ENCODE measurements at places on chromosomes 16 and 17.
A peak's percentile ranks its signal among the peaks of the same experiment; 100 is the strongest.

- DNase-seq: no peak
Measured at GRCh38 chr17:64158831-64159590, 29.1 kb upstream of the ERN1 start.

GRCh38 chr17:2176499-2177169 is 121.7 kb downstream of the HIC1 start:
- DNase-seq: no peak

GRCh38 chr16:22321340-22322001 is 24.3 kb downstream of the POLR3E start:
- DNase-seq: peak; percentile 67

DNA sequence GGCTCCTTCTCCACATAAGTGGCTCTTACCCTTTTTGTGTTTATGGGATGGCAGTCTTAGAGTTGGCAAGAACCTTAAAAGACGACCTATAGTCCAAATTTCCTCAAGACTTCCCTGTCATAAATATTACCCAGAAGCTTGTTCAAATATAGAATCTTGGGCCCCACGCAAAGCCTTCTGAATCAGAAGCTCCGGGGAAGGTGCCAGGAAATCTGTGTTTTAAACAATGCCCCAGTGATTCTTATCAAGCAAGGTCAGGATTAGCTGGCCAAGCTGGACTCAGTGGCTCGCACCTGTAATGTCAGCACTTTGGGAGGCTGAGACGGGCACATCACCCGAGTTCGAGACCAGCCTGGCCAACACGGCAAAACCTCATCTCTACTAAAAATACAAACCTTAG is 85.7 kb downstream of the TIMM22 start:
- no peak for DNase-seq

DNA sequence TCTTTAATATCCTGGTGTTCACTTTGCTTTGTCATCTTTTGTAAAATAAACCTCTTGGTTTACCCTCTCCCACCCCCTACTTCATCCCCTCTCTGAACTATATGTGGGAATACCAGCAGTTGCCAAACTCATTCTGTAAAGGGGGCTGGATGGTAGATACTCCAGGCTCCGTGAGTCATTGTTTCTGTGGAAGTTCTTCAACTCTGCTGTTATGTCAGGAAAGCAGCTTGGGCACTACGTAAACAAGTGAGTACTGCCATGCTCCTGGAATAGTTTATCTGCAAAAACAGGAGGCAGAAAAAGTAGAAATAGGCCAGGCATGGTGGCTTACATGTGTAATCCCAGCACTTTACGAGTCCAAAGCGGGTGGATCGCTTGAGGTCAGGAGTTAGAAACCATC is 17.6 kb downstream of the MVP start:
- no peak for DNase-seq

Measured in activated naive CD8-positive, alpha-beta T cell treated with anti-CD3 and anti-CD28 coated beads, Interleukin-2, amount 50 U/mL, for 24 hours (primary cell).